Muscle of leg (tissue), 16 donors: ENCODE measurements at places on chromosomes 7 and 10. TPM values are rescaled to one million over a fixed set of nuclear protein-coding genes. Genes with fewer than 3 reads are reported as not detected.
A peak's percentile ranks its signal among the peaks of the same experiment; 100 is the strongest.

Gene EIF3B
- 94.4 TPM for total RNA-seq

Gene VIPR2
- total RNA-seq, result 8.5 TPM

DNA sequence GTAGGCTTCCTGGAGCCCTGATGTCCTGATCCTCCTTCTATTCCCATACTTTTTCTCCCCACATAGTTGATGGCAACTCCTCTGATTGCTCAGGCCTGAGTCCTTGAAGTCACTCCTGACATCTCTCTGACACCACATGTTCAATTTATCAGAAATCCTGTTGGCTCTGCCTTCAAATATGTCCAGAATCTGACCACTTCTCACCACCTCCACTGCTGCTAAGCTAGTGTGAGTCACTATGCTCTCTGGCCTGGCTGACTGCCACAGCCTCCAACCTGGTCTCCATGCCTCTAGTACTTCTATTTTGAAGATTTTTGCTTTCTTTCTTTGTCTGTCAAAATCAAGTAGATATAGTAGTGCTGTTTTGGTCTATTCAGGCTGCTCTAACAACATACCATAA, 53.0 kb downstream of the TMEM229A start:
- no peak overlapping the region for H3K27ac ChIP-seq
- no peak overlapping the region for H3K4me3 ChIP-seq
- no peaks in the 10 kb centered on the region for H3K27me3 ChIP-seq
- no peaks in the 10 kb centered on the region for H3K36me3 ChIP-seq
- DNase-seq, result no peak
- H3K4me1 ChIP-seq, result no peaks in the 10 kb centered on the region

GRCh38 chr10:31875608-31876007, 53.0 kb downstream of the ARHGAP12 start:
- H3K4me3 ChIP-seq, result no peak overlapping the region
- no peaks in the 10 kb centered on the region for H3K36me3 ChIP-seq
- H3K4me1 ChIP-seq, result no peaks in the 10 kb centered on the region
- no peak overlapping the region for H3K27ac ChIP-seq

GRCh38 chr7:5367661-5368060, 56.0 kb downstream of the TNRC18 start:
- DNase-seq, result no peak
- no peak overlapping the region for H3K4me3 ChIP-seq
- peaks cover 47% of the 10 kb centered on the region for H3K36me3 ChIP-seq

- no peak for DNase-seq
- H3K4me1 ChIP-seq, result no peaks in the 10 kb centered on the region
- H3K36me3 ChIP-seq, result no peaks in the 10 kb centered on the region
- H3K27ac ChIP-seq, result no peak overlapping the region
- no peak overlapping the region for H3K4me3 ChIP-seq
Observed at GRCh38 chr10:123883673-123884320, 7.8 kb downstream of the CPXM2 start.

DNA sequence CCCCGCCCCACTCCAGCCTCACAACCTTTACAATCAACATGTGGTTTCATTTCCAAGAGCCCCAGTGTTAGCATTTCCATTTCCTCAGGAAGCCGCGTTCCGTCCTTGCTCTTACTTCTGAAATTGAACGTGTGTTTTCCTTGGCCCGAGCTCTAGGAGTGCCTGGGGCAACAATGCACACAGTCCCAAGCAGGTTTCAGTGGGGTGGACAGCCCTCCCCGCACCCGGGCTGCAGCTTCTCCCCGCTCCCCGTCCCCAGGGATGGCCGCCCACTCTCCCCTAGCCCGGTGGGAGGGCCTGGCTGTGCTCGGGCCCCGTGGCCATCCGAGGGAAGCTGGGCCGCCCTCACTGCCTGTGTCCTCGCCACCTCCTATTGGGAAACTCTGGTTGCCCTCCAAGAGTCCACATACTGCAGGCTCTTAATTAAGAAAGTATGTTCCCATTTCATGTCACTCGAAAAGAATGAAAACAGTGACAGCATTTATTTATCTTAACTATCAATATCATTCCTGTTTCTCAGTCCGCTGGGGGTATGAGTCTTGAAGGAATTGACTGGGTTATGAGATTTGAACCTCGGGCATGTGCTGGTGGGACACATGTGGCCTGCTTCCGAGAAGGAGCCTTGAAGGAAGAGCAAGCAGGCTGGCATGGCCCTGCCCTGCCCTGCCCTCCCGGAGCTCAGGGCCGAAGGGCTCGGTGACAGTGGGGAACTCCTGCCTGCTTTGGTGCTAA, 163.8 kb downstream of the GRK5 start:
- H3K36me3 ChIP-seq, result no peaks in the 10 kb centered on the region
- H3K27me3 ChIP-seq, result no peaks in the 10 kb centered on the region
- H3K4me1 ChIP-seq, result peaks cover 67% of the 10 kb centered on the region
- DNase-seq, result peak; percentile 77
- H3K27ac ChIP-seq, result peak overlapping the region; percentile 93

DNA sequence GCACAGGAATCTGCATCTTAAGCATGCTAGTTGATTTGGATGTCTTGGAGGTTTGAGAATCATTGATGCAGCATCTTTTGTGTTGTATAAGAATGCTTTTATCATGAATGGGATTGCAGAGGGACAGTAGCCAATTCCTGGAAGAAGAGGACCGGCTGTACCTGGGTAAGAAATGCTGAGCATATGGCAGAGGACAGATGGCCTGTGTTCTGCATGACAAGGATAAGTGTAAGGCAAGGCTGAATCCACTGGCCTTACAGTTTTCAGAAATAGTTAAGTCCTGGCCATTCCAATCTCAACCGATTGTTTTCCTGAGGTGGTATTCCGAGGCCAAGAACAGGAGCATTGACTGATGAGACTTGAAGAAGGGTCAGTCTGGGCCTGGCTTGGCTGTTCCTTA, 24.4 kb upstream of the KBTBD2 start:
- H3K27me3 ChIP-seq, result no peaks in the 10 kb centered on the region
- no peak overlapping the region for H3K4me3 ChIP-seq
- H3K27ac ChIP-seq, result no peak overlapping the region
- peaks cover 37% of the 10 kb centered on the region for H3K36me3 ChIP-seq
- DNase-seq, result no peak

GRCh38 chr10:35843524-35844181, 201.6 kb upstream of the FZD8 start:
- H3K4me1 ChIP-seq, result peaks cover 8% of the 10 kb centered on the region
- no peak overlapping the region for H3K4me3 ChIP-seq
- no peak overlapping the region for H3K27ac ChIP-seq
- no peaks in the 10 kb centered on the region for H3K36me3 ChIP-seq
- H3K27me3 ChIP-seq, result no peaks in the 10 kb centered on the region
